Left ventricle myocardium superior (tissue), 1 donor: ENCODE measurements at places on chromosomes 7 and 10. TPM values are rescaled to one million over a fixed set of nuclear protein-coding genes. Genes with fewer than 3 reads are reported as not detected.

- DNase-seq, result no peak
Observed at GRCh38 chr7:135938563-135938962, 38.6 kb downstream of the MTPN start.

DNA sequence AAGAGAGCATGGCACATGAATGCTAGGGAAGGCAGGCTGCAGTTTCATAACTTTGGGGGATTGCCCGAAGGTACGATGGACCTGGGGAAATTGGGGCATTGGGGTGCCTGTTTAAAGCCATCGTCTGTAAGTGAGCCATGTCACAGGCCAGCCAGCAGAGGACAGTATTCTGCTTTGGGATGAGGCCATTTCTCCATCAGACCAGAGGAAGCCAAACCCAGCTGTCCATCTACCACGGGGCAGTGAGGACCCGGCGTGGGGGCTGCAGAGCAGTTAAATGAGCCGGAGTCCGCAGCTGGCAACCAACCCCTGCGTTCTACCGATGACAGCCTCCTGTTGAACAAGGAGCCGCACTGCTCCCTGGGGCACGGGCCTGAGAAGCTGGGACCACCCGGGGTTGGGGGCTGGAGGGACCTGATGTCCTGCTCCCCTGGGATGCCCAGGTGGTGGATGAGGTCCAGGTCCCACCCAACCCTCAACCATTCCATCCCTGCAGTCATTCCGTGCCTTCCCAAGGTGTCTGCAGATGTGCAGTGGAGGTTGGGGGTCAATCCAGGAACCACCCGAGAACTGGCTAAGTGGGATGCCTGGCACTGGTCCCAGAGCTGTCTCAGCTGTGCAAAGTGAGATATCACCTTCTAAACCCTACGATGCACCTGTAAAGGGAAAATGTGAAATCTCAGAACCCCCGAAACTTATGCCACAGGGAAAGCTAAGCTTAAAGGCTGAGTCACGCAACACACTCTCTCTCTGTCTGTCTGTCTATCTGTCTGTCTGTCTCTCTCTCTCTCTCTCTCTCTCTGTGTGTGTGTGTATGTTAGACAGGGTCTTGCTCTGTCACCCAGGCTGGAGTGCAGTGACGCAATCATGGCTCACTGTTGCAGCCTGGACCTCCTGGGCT is 12.1 kb upstream of the RHBDD2 start:
- peak; percentile 55 for DNase-seq

GRCh38 chr7:149385195-149385950 is 75.5 kb downstream of the ZNF777 start:
- DNase-seq, result no peak

DNA sequence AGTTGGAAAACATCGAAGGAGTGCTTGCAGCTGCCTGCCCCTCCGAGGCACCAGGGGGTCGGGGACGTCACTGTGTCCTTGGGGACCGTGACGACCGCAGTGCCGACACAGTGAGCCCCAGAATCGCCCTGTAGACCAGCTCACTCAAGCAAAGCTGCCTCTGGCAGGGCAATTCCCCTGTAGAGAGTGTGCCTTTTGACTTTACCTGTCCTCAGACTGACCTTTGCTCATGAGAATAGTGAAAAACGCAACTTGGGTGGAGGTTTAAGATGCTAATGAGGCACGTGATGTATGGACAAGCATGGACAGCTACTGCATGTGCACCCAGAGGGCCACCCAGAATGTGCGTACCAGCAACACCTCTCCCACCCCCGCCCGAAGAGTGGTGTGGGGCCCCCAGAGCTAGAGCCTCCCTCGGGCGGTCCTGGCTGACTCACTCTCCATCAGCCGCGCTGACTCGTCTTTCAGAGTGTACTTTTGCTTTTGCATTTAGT is 271.9 kb downstream of the ADARB2 start:
- no peak for DNase-seq

DNA sequence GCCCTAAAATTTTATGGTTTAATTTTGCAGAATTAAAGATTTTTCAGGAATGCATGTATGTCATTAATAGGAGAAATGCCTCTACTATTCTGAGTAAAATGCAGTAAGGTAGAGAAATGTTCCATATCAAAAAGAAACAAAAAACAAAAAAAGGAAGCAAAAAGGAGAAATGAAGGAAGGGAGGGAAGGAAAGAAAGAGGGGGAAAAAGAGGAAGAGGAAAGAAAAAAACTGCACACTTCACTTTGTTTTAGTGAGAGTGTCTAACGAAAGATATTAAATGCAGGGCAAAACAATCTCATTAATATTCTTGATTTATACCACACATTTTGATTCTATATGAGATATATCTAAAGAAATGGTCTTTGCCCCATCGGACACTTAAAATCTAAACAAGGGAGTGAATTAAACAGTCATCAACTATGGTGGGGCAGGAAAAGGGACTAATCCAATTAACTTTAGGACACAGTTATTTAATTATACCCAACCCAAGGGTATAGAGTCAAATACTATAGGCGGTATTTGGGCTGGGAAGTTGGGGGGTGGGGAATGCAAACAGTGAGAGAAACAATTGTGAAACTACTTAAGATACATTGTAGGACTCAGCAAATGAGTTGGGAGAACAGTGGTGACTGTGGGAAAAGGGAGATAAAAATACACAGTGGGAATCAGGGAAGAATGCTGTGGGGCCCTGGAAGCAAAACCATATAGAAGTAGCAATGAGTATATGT is 27.0 kb downstream of the IMMP2L start:
- no peak for DNase-seq

DNA sequence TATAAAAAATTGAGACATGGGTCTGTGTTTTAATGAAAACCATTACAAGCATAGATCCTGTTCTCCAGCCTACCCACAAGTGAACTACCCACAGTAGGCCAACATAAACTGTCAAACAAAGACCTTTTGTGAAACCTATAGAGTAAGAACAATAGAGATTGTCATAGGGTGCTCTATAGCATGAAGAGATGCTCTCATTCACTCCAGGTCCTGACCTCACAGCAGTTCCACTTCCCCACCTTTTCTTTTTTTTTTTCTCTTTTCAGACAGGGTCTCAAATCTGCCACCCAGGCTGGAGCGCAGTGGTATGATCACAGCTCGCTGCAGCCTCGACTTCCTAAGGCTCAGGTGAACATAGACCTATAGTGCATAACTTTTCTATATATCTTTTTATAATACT is 72.3 kb downstream of the CPEB3 start:
- DNase-seq, result no peak

- DNase-seq, result peak; percentile 78
Observed at GRCh38 chr7:47435889-47436312, 146.0 kb downstream of the TNS3 start.

DNA sequence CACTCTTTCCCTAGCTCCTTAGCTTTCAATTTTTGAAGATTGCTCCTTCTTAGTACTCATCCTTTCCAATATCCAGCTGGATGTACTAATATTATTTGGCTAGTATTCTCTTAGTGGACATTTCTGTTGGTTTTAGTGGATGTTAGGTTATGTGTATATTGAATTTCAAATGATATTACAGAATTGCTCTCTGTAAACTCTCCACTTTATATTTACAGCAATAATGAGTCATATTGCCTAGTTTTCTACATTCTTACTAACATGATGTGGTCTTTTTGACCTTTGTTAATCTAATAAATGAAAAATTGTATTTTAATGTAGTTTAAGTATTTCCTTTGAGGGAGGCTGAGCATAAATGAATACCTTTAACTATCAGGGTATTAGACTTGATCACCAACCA is 69.4 kb downstream of the BICC1 start:
- no peak for DNase-seq

C10orf62 gene
- total RNA-seq, result 0.35 TPM
